ENCODE measurements at places on chromosomes 6 and 20. TPM values are rescaled to one million over a fixed set of nuclear protein-coding genes. Genes with fewer than 3 reads are reported as not detected.

RBM39 gene
- 387 TPM for total RNA-seq

TBXT gene
- not detected for total RNA-seq

NOX3 gene
- total RNA-seq, result not detected

DAAM2 gene
- total RNA-seq, result not detected

B3GALT4 gene
- 19.7 TPM for total RNA-seq

HDGFL1 gene
- not detected for total RNA-seq

CCN5 gene
- total RNA-seq, result not detected

RAB44 gene
- 0.12 TPM for total RNA-seq

SLC35D3 gene
- total RNA-seq, result not detected

NCOA6 gene
- total RNA-seq, result 37.4 TPM

LY86 gene
- total RNA-seq, result 5.8 TPM

SCRT2 gene
- total RNA-seq, result not detected

GPR6 gene
- not detected for total RNA-seq

PKIG gene
- 3.9 TPM for total RNA-seq

RSPH9 gene
- not detected for total RNA-seq

RBBP9 gene
- total RNA-seq, result 13.9 TPM

ELOVL4 gene
- total RNA-seq, result 2.3 TPM

SLC29A1 gene
- 33.5 TPM for total RNA-seq

RIPPLY2 gene
- not detected for total RNA-seq

LGSN gene
- total RNA-seq, result not detected

MYH7B gene
- total RNA-seq, result 0.20 TPM

ZFP64 gene
- total RNA-seq, result 10.6 TPM

PLN gene
- not detected for total RNA-seq

HAO1 gene
- not detected for total RNA-seq

MATN4 gene
- total RNA-seq, result 6.7 TPM
